ENCODE measurements at places on chromosomes 13 and 19. TPM values are rescaled to one million over a fixed set of nuclear protein-coding genes. Genes with fewer than 3 reads are reported as not detected.

CAPNS1 gene
- 1,095 TPM for total RNA-seq

PSG6 gene
- total RNA-seq: not detected

RYR1 gene
- 1.1 TPM for total RNA-seq

CD209 gene
- total RNA-seq: 18.7 TPM

GTF2F1 gene
- 36.4 TPM for total RNA-seq

ZNF814 gene
- 14.8 TPM for total RNA-seq

CPB2 gene
- not detected for total RNA-seq

PLVAP gene
- total RNA-seq: 20.8 TPM

CUL4A gene
- 84.7 TPM for total RNA-seq

TMEM150B gene
- 0.42 TPM for total RNA-seq

KLK15 gene
- total RNA-seq: not detected

DNA sequence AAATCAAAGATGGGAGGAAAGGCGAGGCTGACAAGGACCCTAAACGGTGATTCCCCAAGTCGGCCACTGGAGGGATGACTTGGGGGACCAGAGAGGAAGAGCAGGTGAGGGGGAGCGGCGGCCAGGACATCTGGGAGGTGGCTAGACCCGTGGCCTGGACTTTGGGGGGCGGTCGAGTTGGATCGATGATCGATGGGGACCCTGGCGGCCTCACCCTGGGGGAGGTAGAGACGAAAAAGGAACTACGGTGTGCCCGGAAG lies 7.7 kb upstream of the CIRBP start:
- H3K36me3 ChIP-seq: peaks cover 20% of the 10 kb centered on the region
- H3K4me1 ChIP-seq: peaks cover 78% of the 10 kb centered on the region
- H3K27ac ChIP-seq: peak overlapping the region; percentile 100
- no peaks in the 10 kb centered on the region for H3K27me3 ChIP-seq

DNA sequence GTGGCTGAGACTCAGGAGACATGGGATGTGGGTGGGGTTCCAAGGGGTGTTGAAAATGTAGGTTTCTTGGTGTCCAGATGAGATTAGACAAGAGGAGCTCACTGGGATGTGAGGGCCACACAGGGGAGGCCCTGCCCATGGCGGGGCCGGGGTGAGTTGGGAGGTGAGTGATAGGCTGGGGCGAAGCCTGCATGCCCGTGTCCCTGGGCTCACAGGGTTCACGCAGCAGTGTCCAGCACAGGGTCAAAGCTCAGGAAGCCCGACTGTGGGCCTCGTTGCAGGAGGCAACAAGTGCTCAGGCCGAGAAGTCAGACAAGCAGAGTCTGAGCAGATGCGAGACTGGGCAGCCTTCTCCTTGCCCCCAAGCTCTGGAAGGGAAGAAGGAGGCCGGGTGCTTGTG lies 27.2 kb downstream of the CCDC8 start:
- H3K36me3 ChIP-seq: no peaks in the 10 kb centered on the region
- no peak overlapping the region for H3K4me3 ChIP-seq
- H3K4me1 ChIP-seq: no peaks in the 10 kb centered on the region

- H3K4me3 ChIP-seq: no peak overlapping the region
- DNase-seq: no peak
- H3K36me3 ChIP-seq: no peaks in the 10 kb centered on the region
- no peaks in the 10 kb centered on the region for H3K4me1 ChIP-seq
Observed at GRCh38 chr19:30361721-30362120, 10.5 kb upstream of the ZNF536 start.

- no peaks in the 10 kb centered on the region for H3K4me1 ChIP-seq
- no peak for DNase-seq
- H3K36me3 ChIP-seq: peaks cover 100% of the 10 kb centered on the region
- H3K27me3 ChIP-seq: no peaks in the 10 kb centered on the region
- H3K4me3 ChIP-seq: no peak overlapping the region
Observed at GRCh38 chr19:10138879-10139795, 19.4 kb upstream of the EIF3G start.

- H3K4me3 ChIP-seq: no peak overlapping the region
- DNase-seq: no peak
- no peaks in the 10 kb centered on the region for H3K27me3 ChIP-seq
- H3K27ac ChIP-seq: no peak overlapping the region
Observed at GRCh38 chr13:64849196-64849595, 2380.9 kb downstream of the PCDH9 start.

GRCh38 chr19:18645035-18645511 lies 8.2 kb downstream of the KLHL26 start:
- H3K27ac ChIP-seq: peak overlapping the region; percentile 71
- H3K27me3 ChIP-seq: no peaks in the 10 kb centered on the region
- no peak overlapping the region for H3K4me3 ChIP-seq
- DNase-seq: no peak
- peaks cover 18% of the 10 kb centered on the region for H3K4me1 ChIP-seq
- H3K36me3 ChIP-seq: no peaks in the 10 kb centered on the region

DNA sequence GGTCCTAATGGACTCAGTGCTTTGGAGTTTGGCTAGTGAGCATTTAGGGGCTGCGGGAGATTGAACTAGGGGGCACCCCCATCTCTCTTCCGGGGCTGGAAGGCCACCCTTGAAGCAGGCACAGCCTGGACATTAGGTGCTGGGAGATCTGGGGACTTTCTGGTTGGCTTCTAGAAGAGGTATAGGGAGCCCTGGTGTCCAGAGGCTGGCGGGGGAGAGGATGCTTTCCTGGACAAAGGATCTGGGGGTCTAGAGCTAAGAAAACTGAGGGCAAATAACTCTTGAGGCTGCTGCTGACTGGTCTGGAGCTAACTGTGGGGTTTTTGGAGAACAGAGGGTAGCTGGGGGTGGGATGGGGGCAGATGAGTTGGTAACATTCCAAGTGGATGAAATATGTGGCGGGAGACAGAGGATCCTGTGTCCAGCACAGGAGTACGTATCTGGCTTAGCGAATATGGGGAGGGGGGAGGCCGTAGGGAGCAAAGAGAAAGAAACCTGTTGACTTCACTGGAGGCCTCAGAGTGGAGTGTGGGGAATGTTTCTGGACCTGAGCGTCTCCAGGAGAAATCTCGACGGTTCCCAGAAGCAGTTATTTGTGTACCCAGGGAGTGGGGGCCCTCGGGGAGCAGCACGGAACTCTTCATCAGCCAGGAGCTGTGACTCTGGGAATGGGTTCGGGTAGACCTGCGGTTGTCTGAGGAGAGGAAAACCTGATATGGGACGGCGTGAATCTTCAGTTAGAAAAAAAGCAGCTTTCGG lies 1.4 kb downstream of the HNRNPUL1 start:
- peaks cover 31% of the 10 kb centered on the region for H3K36me3 ChIP-seq
- H3K27me3 ChIP-seq: no peaks in the 10 kb centered on the region
- DNase-seq: no peak
- peak overlapping the region; percentile 99 for H3K27ac ChIP-seq

DNA sequence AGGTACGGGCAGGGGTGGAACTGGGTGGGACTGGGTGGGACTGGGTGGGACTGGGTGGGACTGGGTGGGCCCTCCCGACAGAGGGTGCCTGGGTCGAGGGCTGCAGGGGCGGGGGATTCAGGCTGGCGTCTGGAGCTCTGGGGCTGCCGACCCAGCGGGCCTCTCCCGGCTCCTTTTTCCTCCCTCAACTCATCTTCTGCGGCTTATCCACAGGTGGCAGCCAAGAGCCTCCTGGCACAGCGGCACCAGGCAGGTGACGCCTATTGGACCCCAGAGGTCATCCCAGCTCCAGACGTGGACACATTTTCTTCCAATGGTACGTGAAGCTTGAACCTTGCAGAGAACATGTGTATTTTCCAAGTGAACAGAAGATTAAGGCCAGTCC lies 533 bp downstream of the ZNF544 start:
- H3K4me3 ChIP-seq: peak overlapping the region; percentile 60
- no peaks in the 10 kb centered on the region for H3K36me3 ChIP-seq
- no peaks in the 10 kb centered on the region for H3K27me3 ChIP-seq
- DNase-seq: peak; percentile 13
- H3K4me1 ChIP-seq: peaks cover 21% of the 10 kb centered on the region
- H3K27ac ChIP-seq: peak overlapping the region; percentile 90

- DNase-seq: no peak
- H3K27ac ChIP-seq: no peak overlapping the region
- H3K36me3 ChIP-seq: no peaks in the 10 kb centered on the region
- H3K27me3 ChIP-seq: no peaks in the 10 kb centered on the region
Observed at GRCh38 chr19:2607712-2608601, 94.5 kb downstream of the GNG7 start.

DNA sequence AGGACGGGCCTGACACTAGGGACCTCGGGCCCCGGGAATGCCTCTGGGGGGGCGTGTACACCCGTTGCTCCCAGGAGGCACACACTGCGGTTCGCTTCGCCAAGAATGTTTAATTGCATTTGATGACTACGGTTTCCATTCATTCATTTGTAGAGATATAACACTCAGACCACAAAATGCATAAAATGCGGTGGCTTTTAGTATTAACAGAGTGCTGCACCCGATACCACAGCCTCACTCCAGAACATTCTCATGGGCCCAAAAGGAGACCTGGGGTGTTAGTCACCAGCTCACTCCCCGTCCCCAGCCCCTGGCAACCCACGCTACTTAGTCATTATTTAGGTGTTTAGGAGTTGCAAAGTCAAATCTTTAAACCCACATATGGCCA lies 21.8 kb downstream of the HCN2 start:
- no peak for DNase-seq
- H3K36me3 ChIP-seq: no peaks in the 10 kb centered on the region
- H3K27ac ChIP-seq: no peak overlapping the region
- peaks cover 6% of the 10 kb centered on the region for H3K4me1 ChIP-seq
- H3K4me3 ChIP-seq: no peak overlapping the region

DNA sequence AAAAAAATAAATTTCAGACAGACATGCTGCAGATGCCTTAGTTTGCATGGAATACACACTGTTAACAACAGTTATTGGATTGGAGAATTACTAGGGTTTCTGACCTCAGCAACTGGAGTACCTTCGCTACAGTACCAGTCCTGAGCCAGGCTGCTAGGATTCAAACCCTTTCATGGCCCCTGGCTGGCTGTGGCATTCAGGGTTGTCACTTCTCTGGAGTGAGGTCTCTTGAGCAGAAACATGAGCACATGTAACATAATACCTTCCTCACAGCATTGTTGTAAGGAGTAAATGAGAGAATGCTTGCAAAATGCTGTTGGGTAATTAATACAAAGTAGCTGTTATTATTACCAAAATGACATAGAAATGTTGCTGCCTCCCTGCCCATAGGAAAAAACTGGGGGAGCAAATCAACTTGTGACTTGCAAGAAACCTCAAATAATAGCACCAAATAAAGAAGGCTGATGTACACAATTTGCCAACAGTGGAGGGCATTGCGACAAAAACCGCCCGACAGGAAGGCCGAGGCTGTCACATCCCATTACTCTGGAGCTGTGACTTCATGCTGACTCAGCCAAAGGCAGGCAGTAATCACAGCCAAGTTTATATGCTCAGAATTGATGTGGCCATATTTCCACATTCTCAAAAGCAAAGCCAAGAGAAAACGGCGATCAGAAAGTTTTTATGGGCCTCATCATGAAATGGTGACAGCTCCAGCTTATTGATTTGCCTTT lies 100.4 kb downstream of the RFC3 start:
- H3K27me3 ChIP-seq: no peaks in the 10 kb centered on the region
- H3K4me3 ChIP-seq: no peak overlapping the region
- H3K4me1 ChIP-seq: peaks cover 4% of the 10 kb centered on the region

- DNase-seq: no peak
- no peak overlapping the region for H3K4me3 ChIP-seq
- no peaks in the 10 kb centered on the region for H3K27me3 ChIP-seq
- peaks cover 8% of the 10 kb centered on the region for H3K4me1 ChIP-seq
- H3K36me3 ChIP-seq: no peaks in the 10 kb centered on the region
Observed at GRCh38 chr13:22229916-22230315, 559.0 kb downstream of the FGF9 start.

GRCh38 chr19:40174092-40174491 lies 17.1 kb upstream of the MAP3K10 start:
- DNase-seq: no peak
- H3K36me3 ChIP-seq: no peaks in the 10 kb centered on the region
- no peaks in the 10 kb centered on the region for H3K27me3 ChIP-seq

DNA sequence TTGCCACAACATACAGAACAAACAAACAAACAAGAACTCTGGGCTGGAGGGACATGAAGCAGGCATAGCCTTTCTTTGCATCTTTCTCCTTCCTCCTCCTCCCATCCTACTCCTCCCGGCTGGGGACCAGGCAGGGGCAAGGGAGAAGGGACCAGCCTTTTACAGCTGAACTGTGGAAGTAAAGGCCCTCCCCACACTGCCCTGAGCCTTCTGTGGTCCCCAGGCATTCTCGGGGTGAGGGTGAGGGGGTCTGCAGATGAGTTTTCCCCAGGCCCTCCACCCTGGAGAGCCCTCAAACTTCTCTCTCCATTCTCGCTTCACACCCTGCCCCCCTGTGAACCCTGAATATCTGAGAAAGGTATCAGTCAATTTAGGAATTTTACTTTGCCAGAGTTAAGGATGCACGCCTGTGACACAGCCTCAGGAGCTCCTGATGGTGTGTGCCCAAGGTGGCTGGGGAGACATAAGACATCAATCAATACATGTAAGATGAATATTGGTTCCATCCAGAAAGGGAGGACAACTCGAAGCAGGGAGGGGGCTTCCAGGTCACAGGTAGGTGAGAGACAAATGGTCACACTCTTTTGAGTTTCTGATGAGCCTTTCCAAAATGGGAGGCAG lies 170.9 kb downstream of the COL4A1 start:
- no peak overlapping the region for H3K4me3 ChIP-seq
- H3K27ac ChIP-seq: peak overlapping the region; percentile 86
- no peak for DNase-seq
- H3K4me1 ChIP-seq: peaks cover 39% of the 10 kb centered on the region
- no peaks in the 10 kb centered on the region for H3K27me3 ChIP-seq

GRCh38 chr13:48592688-48593049 lies 59.8 kb upstream of the RCBTB2 start:
- H3K36me3 ChIP-seq: no peaks in the 10 kb centered on the region
- no peaks in the 10 kb centered on the region for H3K27me3 ChIP-seq
- no peaks in the 10 kb centered on the region for H3K4me1 ChIP-seq
- no peak overlapping the region for H3K4me3 ChIP-seq
- no peak overlapping the region for H3K27ac ChIP-seq
- no peak for DNase-seq

- H3K4me3 ChIP-seq: no peak overlapping the region
- no peaks in the 10 kb centered on the region for H3K4me1 ChIP-seq
- DNase-seq: no peak
- no peaks in the 10 kb centered on the region for H3K27me3 ChIP-seq
Observed at GRCh38 chr13:83333614-83334388, 548.5 kb downstream of the SLITRK1 start.

- no peak overlapping the region for H3K27ac ChIP-seq
- peak overlapping the region; percentile 70 for H3K4me3 ChIP-seq
- no peak for DNase-seq
- H3K27me3 ChIP-seq: no peaks in the 10 kb centered on the region
Observed at GRCh38 chr19:55340784-55341147, 1.1 kb downstream of the KMT5C start.

DNA sequence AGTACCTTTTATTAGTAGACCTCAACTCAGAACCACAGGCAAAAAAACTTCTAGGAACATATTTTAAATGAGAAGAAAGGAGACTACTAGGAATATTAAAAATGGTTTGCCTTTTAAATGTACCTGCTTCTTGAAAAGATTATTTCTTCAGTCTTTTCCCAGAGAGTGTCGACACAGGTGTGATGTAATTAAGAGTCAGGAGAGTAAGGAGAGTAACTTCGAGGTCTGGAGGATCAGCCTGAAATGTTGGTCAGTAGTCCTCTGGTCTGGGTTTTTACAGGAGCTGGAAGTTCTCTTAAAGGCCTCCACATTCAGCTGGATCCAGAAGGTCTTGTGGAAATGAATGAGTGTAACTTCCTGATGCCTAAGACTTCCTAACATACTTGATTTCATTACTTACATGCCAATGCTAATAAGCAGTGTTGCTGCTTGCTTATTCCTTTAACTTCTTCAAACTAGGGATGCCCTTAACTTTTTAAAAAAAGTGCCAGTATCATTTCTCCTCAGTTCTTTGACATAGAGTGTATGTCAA lies at the start of gene KCTD4:
Gene KCTD4, minus strand, starts transcription at position 345 of the 532 bp plus-strand sequence. CDS start 6,478 bp downstream, outside the sequence.
- H3K27ac ChIP-seq: no peak within 1 kb of the TSS
- H3K36me3 ChIP-seq: no peaks in the 10 kb centered on the region
- DNase-seq: no peak
